Amygdala (tissue), 56 donors: ENCODE measurements at places on chromosomes 6 and 20.

DNA sequence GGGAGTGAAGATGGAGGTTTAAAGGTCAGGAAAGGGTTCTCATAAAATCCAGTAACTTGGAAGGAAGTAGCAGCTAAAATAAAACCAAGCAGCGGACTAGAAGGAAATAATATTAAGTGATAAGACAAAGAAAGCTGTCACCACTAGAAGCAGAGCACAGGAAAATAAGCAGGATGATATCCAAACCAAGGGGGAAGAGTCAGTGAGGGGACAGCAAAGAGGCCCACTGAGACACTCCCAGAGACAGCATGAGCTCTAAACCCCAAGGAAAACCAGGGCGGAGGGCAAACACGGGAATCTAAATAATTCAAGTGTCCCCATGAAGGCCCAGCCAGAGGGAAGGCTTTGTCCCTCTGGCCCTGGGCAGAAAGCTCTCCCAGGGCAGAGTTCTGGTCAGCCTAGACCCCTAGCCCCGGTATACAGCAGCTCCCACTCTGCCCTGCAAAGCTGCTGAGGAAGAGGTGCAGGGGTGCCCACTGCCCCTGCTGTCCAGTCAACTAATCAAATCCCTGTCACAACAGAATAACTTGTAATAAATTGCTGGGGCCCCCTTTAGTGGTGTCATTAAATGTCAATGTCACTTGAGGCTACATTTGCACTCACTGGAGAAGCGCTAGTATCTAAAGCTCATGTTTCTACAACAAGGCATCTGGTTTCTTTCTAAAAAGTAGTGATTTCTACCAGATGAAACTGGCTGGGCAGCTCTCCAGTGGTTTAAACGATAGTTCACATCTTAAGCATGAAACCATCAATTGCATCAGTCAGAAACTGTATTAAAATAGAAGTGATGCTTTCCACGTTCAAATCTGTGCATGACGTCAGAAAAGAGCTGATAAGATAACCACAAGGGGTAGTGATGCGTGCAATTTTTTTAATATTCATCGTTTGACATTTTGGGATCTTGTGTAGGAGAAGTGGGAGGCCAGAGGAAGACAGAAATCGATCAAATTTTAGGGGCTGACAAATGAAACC lies 13.6 kb downstream of the PDE10A start:
- DNase-seq: no peak

DNA sequence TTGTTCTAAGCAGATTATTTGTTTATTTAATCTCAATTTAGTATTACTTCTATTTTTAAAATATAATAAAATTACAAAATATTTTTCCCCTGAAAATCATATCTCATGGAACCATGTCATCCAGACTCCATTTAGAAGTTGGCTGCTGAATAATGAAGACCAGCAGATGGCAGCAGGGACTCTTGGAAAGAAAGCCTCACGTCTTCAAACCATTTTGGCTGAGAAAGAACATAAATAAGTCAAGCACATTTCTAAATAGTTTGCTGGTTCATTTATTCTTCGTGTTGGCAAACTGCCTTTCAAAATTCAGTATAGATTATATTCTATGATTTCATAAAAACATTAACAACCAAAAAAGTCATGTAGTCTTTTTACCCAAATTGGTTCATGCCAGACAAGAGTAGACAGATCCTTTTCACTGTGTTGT lies 71.7 kb downstream of the RCAN2 start:
- no peak for DNase-seq

DNA sequence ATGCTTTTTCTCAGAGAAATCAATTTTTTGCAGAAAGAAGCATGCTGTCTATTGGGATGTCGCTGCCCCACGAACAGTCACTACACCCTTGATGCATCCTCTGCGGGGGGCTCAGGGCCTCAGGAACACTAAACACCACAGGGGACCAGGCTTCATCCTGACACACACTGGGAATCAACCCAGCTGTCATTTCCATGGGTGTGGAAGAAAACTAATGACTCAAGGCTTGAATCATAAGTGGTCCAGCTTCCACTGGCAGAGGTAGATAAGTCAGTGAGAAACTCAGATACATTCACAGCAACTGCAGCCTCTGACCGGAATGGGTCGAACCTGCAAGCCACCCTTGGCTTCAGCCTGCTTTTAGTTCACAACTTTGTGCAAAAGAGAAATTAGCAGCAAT lies 81.3 kb upstream of the SPTLC3 start:
- no peak for DNase-seq

DNA sequence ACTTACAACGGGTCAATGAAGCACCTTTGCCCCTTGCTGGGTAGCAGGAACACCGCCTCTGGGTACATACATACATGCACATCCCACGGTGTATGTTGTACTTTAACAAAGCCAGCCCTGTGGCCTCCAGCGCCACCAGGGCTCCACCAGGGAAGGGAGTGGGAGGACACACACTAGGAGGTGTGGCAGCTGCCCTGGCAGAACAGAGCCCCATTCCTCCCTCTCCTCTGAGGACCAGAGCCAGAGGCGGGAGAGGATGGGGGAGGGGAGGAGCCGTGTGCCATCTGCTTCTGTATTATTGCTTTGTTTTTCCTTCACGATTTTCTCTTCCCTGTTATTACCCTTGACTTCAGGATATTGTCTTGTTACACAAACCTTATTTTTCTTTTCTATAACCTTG lies 105.8 kb upstream of the TRAF3IP2 start:
- DNase-seq: peak; percentile 15
